ENCODE measurements at places on chromosomes 12 and 14.

DNA sequence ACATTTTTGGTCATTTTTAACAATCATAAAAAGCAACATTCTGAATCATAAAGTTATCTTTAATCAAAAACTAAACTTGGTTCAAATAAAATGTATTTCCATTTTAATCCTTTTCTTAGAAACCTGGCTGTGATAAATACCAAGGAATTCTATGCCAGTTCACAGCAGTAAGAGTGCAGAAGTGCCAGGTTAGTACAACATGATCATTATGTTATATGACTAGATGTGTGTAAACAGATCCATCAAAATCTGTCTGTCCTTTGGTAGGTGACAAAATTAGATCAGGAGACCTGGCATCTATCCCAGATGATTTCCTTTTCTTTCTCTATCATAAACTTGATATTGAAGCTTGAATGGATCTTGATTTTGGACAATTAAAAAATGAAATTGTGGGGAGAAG lies 200.6 kb upstream of the STXBP6 start:
- DNase-seq: no peak

DNA sequence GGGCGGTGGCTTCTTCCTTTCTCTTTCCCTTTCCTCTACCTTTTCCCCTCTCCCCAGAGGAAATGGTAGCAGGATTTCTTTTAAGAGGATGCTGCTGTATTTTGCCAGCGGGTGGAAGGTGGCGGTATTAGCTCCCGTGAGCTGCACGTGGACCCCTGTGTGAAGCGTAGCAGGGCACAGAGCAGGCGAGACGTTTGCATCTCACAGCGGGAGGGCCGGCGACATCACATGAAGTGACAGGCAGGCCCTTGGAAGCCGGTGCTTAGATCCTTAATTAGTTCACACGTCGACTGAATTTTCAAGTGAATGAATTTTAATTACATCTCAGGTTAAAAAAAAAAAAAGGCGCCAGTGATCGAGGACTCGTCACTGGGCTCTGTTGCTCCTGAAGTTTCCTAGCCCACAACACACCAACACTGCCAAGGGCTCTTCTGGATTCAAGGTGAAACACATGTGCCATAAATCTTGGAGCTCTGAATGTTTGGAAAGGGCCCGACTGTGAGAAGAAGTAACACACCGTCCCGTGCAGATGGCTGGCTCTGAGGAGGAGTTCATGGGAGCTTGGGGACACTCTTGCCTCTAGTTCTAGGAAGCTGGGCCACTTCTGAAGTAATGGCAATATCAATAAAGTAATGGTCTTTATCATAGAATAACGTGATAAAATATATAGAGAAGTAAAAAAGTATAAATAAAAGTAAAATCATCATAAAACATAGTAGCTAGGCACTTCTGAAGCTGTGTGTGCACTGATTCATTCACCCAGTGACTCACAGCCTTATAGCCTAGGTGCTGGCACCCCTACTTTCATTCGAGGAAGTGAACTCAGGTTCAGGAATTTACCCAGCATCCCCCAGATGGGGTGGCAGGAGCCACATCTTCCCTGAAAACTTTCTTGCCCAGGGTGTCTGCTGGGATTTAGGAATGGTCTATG lies 75.3 kb downstream of the AACS start:
- DNase-seq: no peak

DNA sequence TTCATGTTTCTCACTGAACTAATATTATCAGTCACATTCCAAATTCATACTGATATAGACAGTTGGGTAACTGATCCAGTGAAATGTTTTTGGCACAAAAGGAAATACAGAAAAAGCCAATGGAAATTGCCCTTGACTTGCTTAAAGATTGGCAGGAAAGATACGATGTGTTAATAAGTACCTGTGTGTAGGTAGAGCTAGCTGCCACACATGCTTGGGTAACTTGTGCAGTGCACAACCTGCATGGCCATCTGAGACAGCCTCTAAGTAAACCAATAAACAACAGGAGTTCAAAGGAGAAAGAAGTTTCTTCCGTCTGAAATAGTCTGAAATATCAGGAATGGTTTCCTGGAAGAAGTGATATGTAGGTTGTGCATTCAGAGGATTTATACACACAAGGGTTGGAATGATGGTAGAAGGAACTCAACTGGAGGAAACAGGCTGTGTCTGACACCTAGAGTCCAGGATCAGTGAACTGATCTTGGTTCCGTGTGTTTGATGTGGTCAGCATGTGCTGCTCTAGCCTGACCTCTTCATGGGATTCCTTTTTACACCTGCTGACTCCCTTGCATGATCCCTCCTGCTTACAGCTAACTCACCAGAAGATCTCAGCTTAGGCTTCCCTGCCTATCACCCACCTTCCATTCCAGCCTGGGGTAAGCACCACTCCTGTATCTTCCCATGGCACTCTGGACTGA lies 81.4 kb upstream of the KRR1 start:
- DNase-seq: no peak

- DNase-seq: no peak
Measured at GRCh38 chr12:111953455-111953854, 59.5 kb downstream of the TMEM116 start.

DNA sequence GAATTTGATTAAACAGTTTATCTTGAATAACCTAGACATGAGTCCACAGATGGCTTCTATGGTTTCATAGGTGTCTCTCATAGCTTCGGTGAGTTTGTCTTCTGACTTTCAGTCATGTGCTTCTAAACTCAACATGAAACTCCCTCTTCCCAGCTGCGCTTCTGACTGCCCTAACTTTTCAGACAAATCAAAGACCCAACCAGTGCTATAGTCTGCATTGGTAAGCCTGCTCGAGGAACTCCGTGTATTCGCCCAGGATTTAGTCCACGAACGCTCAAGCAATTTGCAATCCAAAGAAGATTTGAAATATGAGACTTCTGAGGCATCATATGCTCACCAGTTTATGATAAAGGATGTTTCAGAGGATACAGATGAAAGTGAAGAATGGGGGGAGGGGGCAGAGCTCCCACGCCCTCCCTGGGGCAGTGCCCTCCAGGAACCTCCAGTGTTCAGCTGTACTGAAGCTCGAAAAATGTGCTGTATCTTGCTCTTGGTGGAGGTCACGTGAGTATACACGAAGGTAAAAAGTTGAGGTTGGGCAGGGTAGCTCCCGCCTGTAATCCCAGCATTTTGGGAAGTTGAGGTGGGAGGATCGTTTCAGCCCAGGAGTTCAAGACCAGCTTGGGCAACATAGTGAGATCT lies 5.2 kb upstream of the RILPL2 start:
- DNase-seq: no peak

GRCh38 chr12:52744493-52745156 lies 32.5 kb downstream of the KRT76 start:
- no peak for DNase-seq

DNA sequence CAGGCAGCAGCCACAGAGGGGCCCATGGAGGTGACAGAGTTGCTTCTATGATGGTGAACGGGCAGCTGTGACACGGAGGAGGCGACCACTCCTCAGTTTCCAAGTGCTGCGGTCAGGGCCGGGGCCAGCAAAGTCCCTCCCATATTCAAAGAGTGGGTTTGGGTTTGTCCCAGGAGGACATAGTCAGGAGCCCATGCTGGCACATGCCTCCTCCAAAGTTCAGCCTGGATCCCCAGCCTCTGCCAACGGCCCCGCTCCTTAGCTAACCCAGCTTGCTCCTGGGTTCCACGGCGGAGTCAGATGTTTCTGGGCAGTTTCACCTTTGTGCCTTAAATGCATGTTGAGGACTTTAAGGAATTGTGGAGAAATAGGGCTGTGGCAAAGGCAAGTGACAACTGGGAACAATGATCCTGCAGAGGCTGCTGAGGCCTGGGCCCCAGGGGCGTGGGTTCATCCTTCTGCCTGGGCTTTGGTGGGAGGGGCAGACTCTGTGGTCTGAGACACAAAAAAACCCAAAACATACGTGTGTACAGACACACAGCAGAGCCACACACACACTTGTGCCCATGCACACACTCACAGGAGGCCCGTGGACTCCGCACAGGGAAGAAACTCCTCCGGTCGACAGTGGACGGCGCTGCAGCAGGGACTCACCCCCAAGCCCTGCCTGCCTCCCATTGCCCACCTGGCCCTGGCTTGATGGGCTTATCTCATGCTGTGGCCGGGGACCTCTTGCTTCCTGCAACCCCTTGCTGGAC lies 399.4 kb downstream of the TMEM121 start:
- no peak for DNase-seq

DNA sequence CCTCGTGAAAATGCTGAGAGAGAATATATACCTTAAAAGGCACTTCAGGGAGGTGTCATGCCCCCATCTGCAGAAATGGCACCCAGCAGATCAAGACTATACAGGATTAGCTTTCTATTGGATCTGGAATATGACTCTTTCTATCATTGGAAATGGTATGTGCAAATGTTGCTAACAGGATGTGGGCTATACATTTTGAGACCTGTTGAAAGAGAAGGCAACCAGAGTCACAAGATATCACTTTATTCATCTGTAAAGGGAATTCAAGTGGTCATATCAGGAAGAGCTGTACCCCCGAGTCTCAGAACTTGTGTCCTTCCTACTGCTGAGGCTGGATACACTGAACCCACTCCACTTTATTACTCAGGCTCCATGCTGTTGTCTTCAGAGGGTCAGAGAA lies 46.1 kb upstream of the FRMD6 start:
- DNase-seq: no peak

DNA sequence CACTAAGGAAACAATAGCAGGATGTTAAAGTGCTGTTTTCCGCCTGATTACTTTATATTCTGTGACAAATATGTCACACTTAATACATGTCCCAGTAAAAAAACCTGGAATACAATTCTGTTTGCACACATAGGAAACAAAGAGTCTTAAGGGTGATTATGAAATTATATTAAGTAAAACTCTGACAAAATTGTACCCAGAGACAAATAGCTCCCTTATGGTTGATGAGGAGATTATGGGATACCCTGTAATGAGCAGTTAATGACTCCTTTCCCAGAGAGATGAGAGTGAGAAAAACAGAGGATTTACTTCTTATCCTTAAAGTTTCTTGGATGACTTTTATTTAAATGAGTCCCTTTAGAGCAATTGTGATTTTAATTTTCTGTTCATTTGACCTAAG lies 370.6 kb downstream of the PDZRN4 start:
- no peak for DNase-seq

DNA sequence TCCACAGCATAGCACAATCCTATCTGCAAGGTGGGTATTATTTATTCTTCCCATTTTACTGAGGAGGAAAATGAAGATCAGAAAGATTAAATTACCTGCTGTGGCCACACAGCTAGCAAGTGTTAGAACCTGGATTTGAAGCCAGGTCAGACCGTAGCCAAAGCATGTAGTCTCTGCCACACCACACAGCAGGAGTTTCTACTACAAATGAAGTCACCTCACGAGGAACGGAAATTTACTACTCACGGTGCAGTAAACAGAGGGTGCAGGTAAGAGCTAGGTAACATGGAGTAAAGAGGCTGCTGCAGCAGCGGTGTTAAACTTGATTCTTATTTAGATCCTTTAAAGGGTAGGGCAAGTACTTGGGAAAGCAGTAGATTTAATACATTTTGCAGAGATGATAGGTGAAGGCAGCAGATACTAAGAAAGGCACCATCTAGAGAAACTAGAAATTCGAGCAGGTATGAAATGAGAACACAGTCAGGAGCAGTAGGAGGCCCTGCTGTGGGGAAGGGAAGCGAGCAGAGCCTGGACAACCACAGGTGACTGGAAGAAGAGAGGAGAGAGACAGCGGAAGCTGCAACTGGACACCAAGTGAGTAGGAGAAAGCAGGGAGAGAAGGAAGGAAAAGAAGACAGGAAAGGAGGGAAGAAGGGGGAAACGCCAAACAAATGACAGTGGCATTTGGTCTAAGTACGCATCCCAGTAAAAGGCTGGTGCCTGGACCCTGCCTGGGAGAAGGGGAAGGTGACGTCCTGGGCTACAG lies 21.5 kb downstream of the SPTB start:
- DNase-seq: no peak

- no peak for DNase-seq
Measured at GRCh38 chr12:132942611-132943010, 13.5 kb downstream of the ZNF605 start.

DNA sequence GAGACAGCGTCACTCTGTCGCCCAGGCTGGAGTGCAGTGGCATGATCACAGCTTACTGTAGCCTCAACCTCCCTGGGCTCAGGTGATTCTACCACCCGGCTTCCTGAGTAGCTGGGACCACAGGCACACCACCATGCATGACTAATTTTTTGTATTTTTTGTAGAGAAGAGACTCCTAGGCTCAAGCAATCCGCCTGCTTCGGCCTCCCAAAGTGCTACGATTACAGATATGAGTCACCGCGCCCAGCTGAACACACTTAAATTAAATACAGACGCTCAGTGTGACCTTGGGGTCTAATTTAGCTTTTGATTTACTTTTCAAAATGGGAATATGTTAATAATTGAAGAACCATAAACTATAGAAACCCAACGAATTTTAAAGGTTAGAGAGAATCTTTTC lies 77.2 kb downstream of the C2CD5 start:
- DNase-seq: no peak

- DNase-seq: peak; percentile 84
Measured at GRCh38 chr14:74945852-74946658, 9.3 kb downstream of the PGF start.

GRCh38 chr14:23033251-23033727 lies 1.4 kb downstream of the PSMB5 start:
- no peak for DNase-seq

DNA sequence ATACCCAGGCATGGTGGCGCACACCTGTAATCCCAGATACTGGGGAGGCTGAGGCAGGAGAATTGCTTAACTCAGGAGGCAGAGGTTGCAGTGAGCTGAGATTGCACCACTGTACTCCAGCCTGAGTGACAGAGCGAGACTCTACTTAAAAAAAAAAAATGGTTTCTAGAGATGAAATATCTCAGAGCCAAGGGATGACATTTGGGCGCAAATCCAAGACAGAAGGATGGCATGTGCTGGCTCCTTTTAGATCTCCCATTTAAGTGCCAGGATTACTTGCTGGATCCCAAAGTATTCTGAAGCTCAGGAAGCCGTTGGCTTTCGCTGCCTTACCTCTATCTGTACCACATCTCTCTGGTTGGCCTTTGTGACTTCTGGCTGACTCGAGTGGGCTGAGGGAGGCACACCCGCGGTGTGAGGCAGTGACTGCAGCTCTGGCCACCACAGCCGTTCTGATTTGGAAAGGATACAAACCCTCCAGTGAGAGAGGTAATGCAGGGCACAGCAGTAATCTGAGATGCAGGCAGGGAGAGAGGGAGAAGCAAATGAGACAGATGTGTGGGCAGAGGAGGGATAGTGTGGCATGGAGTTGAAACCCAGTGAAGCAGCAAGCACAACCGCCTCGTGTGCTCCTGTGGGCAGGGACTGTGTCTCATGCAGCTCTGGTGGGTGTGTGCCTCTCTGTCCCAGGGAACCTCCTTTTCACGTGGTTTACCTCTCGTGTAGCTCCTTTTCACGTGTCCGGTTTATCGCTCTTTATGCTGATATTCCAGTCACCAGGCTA lies 4.9 kb downstream of the B4GALNT3 start:
- no peak for DNase-seq

- DNase-seq: peak; percentile 15
Measured at GRCh38 chr14:74804219-74804825, 41.2 kb downstream of the YLPM1 start.

GRCh38 chr14:104601786-104602185 lies 2.8 kb downstream of the TMEM179 start:
- DNase-seq: no peak
